ENCODE measurements at places on chromosomes 4 and X. TPM values are rescaled to one million over a fixed set of nuclear protein-coding genes. Genes with fewer than 3 reads are reported as not detected.

DNA sequence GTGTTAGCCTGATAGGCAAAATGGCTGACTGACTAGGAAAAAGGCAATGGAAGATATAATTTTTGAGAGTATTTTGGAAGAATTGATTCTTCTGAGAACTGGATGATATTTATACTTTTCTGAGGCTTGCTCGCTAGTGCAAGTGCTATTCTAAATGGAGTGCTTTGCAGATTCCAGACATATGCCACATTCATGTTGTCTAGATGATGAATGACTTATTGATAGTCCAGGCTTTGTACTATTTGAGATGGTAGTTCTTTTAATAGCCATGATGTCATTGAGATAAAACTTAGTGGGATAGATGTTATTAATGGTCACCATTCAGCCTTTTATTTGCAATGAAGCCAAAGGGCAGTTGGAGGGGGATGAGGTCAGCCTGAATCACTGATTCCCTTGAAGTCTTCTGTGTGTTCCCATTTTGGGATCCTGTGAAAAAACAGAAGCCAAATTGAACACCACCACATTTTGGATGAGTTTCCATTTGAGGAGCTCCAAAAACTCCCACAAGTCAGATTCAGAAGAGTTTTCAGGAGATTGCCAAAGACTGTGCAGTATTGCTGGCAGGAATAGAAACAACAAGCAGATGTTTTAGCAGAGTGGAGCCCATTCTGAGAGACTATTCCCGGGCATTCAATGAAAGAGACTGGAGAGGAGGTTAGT, 184.1 kb downstream of the IL1RAPL2 start:
- no peaks in the 10 kb centered on the region for H3K36me3 ChIP-seq
- H3K4me1 ChIP-seq = no peaks in the 10 kb centered on the region
- no peak overlapping the region for H3K4me3 ChIP-seq
- H3K27me3 ChIP-seq = no peaks in the 10 kb centered on the region
- no peak for DNase-seq

DNA sequence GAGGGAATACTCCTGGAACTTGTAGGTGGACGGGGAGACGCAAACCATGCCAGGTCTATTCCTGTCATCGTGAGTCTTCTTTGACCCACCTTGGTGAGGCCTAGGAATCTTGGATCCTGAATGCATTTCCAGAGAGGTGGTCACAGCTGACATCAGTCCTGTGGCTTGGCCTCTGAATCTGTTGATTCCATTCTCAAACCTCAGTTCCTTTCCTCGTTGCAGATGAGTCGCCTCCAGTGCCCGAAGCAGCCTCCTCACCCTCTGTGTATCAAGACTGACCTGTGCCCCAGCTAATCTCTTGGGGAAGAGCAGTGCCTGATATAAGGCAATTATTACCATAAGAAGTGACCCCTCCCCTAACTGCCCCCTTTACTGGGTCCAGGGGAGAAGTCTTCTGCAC, 118.1 kb downstream of the SMIM20 start:
- H3K27me3 ChIP-seq = no peaks in the 10 kb centered on the region
- no peak overlapping the region for H3K4me3 ChIP-seq
- DNase-seq = peak; percentile 88

GRCh38 chrX:68918202-68918601, 89.4 kb downstream of the EFNB1 start:
- no peaks in the 10 kb centered on the region for H3K36me3 ChIP-seq
- no peak for DNase-seq
- peaks cover 25% of the 10 kb centered on the region for H3K27me3 ChIP-seq
- H3K4me1 ChIP-seq = no peaks in the 10 kb centered on the region
- H3K4me3 ChIP-seq = no peak overlapping the region

GRCh38 chr4:60327651-60328050, 872.5 kb upstream of the ADGRL3 start:
- H3K36me3 ChIP-seq = no peaks in the 10 kb centered on the region
- DNase-seq = no peak
- H3K27me3 ChIP-seq = no peaks in the 10 kb centered on the region
- no peak overlapping the region for H3K4me3 ChIP-seq

DNA sequence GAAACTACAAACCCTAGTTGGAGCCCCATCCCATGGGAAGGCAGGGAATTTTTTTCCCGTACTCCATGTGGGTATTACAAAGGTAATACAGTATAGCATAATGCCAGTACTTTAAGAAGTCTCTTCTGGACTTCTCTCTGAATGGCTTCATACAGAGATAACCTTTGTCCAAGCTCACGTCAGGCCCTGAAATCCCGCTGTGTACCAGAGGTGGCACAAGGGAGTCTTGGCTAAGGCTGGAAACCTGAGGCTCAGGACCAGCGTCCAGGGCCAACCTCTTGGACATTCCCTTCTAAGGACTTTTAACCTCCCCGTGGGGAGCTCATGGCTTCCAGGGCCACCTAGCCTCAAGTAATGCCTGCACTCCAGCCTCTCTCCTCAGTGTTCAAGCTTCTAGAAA, 338.9 kb upstream of the FAM241A start:
- H3K36me3 ChIP-seq = no peaks in the 10 kb centered on the region
- no peaks in the 10 kb centered on the region for H3K27me3 ChIP-seq
- no peak for DNase-seq
- H3K4me1 ChIP-seq = no peaks in the 10 kb centered on the region
- H3K4me3 ChIP-seq = no peak overlapping the region
- no peak overlapping the region for H3K27ac ChIP-seq

GRCh38 chrX:153640045-153640686, 6.8 kb upstream of the DUSP9 start:
- peaks cover 48% of the 10 kb centered on the region for H3K27me3 ChIP-seq
- H3K36me3 ChIP-seq = no peaks in the 10 kb centered on the region
- DNase-seq = no peak

DNA sequence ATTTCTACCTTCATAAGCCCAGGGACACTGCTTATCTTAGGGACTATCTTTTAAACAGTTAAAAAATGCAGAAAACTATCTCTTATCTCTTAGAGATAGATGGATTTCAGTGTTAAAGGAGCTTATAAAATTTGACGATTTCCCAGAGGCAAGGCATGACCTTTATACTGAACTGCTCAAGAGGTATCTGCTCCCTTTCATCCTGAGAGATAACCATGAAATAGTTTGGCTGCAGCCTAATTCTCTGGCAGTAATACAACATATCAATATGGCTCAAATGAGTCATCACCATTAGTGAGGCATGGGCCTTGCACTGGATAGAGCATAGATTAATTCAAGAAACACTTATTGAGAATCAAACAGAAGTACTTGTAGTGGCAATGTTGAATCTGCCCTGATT, 348.2 kb upstream of the GRIA3 start:
- H3K36me3 ChIP-seq = no peaks in the 10 kb centered on the region
- H3K27me3 ChIP-seq = no peaks in the 10 kb centered on the region
- H3K27ac ChIP-seq = no peak overlapping the region

GRCh38 chr4:98006060-98006459, 137.2 kb downstream of the STPG2 start:
- no peaks in the 10 kb centered on the region for H3K4me1 ChIP-seq
- no peaks in the 10 kb centered on the region for H3K36me3 ChIP-seq
- DNase-seq = no peak
- no peak overlapping the region for H3K27ac ChIP-seq

GRCh38 chr4:183356931-183357675, 34.9 kb upstream of the CLDN24 start:
- H3K4me3 ChIP-seq = no peak overlapping the region
- H3K36me3 ChIP-seq = no peaks in the 10 kb centered on the region
- no peak overlapping the region for H3K27ac ChIP-seq
- peaks cover 6% of the 10 kb centered on the region for H3K4me1 ChIP-seq
- no peak for DNase-seq
- H3K27me3 ChIP-seq = no peaks in the 10 kb centered on the region

DNA sequence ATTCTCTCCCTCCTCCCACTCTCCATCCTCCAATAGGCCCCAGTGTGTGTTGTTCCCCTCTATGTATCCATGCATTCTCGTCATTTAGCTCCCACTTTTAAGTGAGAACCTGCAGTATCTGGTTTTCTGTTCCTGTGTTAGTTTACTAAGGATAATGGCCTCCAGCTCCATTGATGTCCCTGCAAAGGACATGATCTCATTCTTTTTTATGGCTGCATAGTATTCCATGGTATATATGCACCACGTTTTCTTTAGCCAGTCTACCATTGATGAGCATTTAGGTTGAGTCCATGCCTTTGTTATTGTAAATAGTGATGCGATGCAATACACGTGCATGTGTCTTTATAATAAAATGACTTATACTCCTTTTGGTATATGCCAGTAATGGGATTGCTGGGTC, 100.3 kb upstream of the USP9X start:
- H3K36me3 ChIP-seq = no peaks in the 10 kb centered on the region
- DNase-seq = no peak
- no peak overlapping the region for H3K4me3 ChIP-seq
- H3K27me3 ChIP-seq = no peaks in the 10 kb centered on the region

DNA sequence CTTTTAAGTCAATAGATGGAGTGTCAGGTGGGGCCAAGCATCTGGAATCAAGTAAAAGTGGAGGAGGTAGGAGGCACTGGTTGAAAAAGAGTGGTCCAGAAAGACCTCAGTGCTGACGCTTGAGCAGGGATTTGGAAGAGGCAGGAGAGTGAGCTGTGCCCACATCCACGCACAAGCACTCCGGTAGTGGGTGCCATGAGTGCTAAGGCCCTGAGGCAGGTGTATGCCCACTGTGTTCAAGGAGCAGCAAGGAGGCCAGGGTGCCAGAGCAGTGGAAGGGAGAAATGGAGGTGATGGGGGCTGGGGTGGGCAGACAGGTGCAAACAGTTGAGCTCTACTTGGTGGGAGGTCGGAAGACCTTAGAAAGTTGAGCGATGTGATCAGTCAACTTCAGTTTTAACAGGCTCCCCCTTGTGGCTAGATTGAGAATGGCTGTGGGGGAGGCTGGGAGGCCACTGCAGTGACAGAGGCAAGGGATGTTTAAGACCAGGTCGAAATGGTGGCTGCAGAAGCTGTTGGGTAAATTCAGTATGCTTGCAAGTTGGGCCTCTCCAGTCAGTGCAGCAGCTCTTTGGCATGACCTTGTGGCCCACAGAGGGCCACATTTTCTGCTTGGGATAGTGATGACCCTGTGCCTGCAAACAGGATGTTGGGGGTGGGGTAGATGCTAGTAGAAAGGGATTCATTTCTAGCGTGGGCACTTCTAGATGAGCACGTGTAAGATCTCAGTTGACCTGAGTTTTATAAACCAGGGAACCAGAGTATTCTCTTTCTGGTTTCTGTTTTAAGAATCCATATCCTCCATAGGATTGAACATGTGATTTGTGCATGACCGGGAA, 12.7 kb downstream of the TKTL1 start:
- H3K4me1 ChIP-seq = no peaks in the 10 kb centered on the region
- H3K27me3 ChIP-seq = peaks cover 4% of the 10 kb centered on the region
- DNase-seq = peak; percentile 10
- H3K4me3 ChIP-seq = no peak overlapping the region
- no peak overlapping the region for H3K27ac ChIP-seq
- no peaks in the 10 kb centered on the region for H3K36me3 ChIP-seq

GRCh38 chrX:72297953-72298730, 7.6 kb downstream of the CITED1 start:
- no peak overlapping the region for H3K4me3 ChIP-seq
- H3K27ac ChIP-seq = no peak overlapping the region
- peaks cover 66% of the 10 kb centered on the region for H3K27me3 ChIP-seq

DNA sequence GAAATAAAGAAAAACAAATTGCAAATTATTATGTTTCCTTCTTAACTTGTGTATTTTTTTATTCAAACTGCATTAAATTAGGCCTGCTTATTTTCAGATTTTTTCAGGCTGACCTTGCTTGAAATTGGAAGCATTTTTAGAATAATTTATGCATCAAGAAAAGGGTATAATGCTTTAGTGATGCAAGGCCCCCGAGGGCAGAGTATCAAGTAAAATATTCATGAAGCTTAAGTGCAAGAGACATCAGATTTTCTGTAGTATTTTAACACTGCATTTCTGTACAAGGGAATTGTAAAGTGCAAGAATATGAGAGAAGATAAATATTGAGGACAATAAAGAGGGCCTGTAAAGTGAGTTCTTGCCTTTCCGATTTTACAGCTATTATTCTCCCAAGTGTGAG, 485.8 kb upstream of the ATOH1 start:
- no peak overlapping the region for H3K27ac ChIP-seq
- no peaks in the 10 kb centered on the region for H3K36me3 ChIP-seq
- no peak for DNase-seq
- no peak overlapping the region for H3K4me3 ChIP-seq
- H3K27me3 ChIP-seq = no peaks in the 10 kb centered on the region

- no peak overlapping the region for H3K4me3 ChIP-seq
- no peaks in the 10 kb centered on the region for H3K36me3 ChIP-seq
- DNase-seq = no peak
- H3K4me1 ChIP-seq = no peaks in the 10 kb centered on the region
- H3K27me3 ChIP-seq = peaks cover 3% of the 10 kb centered on the region
- H3K27ac ChIP-seq = no peak overlapping the region
Observed at GRCh38 chrX:110310896-110311295, 7.0 kb downstream of the AMMECR1 start.

GRCh38 chrX:106802063-106802387, 448 bp upstream of the TBC1D8B start:
- peak overlapping the region; percentile 70 for H3K4me3 ChIP-seq
- DNase-seq = no peak
- peaks cover 8% of the 10 kb centered on the region for H3K27me3 ChIP-seq

- no peak overlapping the region for H3K4me3 ChIP-seq
- H3K27ac ChIP-seq = no peak overlapping the region
- no peaks in the 10 kb centered on the region for H3K36me3 ChIP-seq
- H3K27me3 ChIP-seq = peaks cover 23% of the 10 kb centered on the region
Observed at GRCh38 chrX:129739578-129739977, 799 bp downstream of the XPNPEP2 start.

DNA sequence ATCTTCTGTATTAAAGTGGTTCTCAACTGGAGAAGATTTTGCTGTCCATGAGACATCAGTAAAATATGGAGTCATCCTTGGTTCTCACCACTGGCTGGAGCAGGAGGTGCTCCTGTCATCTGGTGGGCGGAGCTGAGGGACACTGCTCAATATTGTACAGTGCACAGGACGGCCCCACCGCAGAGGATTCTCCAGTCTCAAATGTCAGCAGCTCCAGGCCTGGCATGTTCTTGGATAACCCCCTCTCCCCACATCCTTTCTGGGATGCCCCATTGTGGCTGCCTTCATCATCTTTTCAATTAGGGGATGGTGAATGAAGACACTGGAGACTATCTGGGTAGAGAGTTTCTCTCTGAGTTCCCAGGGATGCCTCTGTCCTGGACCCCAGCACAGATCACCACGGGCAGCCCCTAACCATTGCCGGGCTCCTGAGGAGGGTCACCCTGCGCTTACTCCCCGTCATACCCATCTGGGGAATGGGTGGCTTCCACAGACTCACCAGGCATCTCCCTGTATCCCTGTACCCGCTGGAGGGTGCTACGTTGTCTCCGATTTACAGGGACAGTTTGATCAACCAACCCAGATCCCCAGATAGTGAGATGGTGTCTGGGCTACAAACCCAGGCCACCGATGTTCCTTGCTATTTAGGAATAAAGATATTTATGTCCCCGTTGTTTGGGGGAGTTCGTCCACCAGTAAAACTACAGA, 21.9 kb upstream of the P2RY8 start:
- H3K27me3 ChIP-seq = no peaks in the 10 kb centered on the region
- H3K4me1 ChIP-seq = no peaks in the 10 kb centered on the region
- no peak overlapping the region for H3K27ac ChIP-seq
- no peaks in the 10 kb centered on the region for H3K36me3 ChIP-seq
- no peak overlapping the region for H3K4me3 ChIP-seq
- DNase-seq = no peak

Gene TRMT10A
- total RNA-seq = 4.3 TPM

Gene DCHS2
- total RNA-seq = not detected

Gene RAB41
- total RNA-seq = not detected

Gene RAB40A
- total RNA-seq = under 0.01 TPM

Gene SEC24B
- total RNA-seq = 19.0 TPM

Data from IMR-90 (cell line).